ENCODE measurements at places on chromosomes 5 and 9. TPM values are rescaled to one million over a fixed set of nuclear protein-coding genes. Genes with fewer than 3 reads are reported as not detected.

DNA sequence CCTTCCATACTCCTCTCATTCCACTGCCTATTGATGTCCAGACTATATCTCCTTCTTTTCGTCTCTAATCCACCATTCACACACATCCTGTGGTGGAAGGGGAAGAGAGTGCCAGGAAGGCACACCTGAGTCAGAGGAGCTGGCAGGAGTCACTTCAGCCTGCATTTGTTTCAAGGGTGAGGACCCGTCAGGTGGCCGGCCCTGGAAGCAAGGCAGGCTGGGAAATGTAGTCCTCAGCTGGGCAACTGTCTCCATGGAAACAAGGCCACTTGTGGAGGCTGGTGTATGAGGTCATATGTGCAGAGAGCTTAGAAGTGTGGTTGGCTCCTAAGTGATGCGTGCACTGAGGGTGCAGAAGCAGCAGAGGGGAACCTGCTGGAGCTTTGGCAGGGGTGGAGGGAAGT, 278.4 kb downstream of the NSG2 start:
- H3K36me3 ChIP-seq = no peaks in the 10 kb centered on the region
- no peak overlapping the region for H3K4me3 ChIP-seq
- DNase-seq = peak; percentile 45
- H3K27me3 ChIP-seq = no peaks in the 10 kb centered on the region
- H3K4me1 ChIP-seq = no peaks in the 10 kb centered on the region

DNA sequence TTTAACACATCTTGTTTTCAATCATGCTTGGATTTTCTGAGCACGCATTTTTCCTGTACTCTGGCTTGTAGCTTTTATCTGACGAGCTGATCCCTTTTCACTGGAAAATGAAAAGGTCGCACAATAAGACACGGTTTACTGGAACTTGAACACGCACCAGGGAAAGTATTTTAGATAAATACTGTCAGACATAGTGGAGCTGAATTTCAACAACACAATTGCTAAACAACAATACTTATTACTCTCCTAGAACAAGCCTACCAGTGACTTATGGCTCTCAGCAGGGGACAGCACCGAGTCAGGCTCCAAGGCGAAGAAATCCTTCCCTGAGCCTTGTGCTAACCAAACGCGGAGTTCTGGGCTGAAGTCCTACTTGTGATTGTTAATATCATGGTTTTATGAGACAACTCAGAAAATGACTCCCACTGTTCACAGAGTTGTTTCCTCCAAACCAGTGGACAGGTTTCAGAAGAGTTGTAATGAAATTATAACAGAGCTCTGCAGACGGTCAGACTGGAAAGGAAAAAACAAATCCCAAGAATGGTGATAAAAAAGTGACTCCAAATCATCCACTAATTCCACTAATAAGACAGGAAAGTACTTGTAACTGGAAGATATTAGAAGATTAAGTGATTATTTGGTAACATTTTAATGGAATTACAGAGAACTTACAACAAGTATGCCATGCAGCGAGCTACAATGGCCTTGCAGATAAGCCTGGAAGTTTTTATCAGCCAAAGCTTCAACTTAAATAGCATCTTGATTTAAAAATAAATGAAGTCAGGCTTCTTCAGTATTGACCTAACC, 359.6 kb downstream of the EBF1 start:
- H3K4me3 ChIP-seq = no peak overlapping the region
- no peaks in the 10 kb centered on the region for H3K27me3 ChIP-seq
- DNase-seq = no peak
- H3K36me3 ChIP-seq = no peaks in the 10 kb centered on the region
- no peak overlapping the region for H3K27ac ChIP-seq

GRCh38 chr5:129630101-129630500, 117.8 kb upstream of the MINAR2 start:
- H3K27ac ChIP-seq = no peak overlapping the region
- H3K27me3 ChIP-seq = no peaks in the 10 kb centered on the region
- H3K4me1 ChIP-seq = no peaks in the 10 kb centered on the region

- H3K27ac ChIP-seq = no peak overlapping the region
- no peaks in the 10 kb centered on the region for H3K27me3 ChIP-seq
- H3K4me1 ChIP-seq = peaks cover 6% of the 10 kb centered on the region
- DNase-seq = no peak
Measured at GRCh38 chr9:134753191-134753590, 111.6 kb downstream of the COL5A1 start.

DNA sequence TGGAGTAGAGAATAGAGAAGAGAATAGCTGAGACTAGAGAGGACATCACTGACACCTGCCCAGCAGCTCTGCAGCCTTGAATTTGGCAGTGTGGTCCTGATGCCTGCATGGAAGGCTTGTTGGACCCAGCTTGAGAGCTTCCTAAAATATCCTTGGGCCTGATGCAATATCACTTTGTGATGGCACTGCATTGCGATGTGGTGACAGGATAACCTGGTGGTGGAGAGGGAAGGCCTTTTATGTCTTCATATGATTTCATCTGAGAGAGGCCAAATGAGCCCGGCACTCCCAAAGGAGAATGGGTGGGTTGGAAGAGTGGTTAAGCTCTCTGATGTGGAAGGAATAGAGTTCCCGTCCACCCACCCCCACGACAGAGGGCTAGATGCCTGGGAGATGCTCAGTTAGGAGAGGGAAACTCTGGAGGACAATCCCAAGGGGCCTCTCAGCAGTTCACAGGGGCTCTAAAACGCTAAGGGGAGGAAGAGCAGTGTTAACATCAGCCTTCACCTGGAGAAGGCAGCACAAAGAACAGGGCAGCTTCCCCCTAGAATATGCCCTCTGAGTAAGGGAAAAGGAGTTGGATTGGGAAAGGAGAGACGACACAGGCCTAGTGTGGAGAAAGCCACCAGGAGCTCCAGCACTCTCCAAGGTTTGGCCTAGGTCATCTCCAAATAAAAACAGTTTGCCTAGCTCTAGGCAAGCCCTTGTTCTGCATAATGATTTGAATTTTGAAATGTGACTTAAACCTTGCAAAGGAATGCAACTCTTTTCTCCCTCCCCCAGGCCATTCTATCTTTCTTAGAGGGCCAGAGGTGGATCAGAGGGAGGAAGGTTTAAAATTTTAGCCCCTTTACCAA, 99.8 kb upstream of the SSBP2 start:
- no peak overlapping the region for H3K4me3 ChIP-seq
- no peak for DNase-seq
- peak overlapping the region; percentile 82 for H3K27ac ChIP-seq
- H3K4me1 ChIP-seq = peaks cover 58% of the 10 kb centered on the region

The ZSWIM6 gene
- 8.8 TPM for total RNA-seq

The NR2F1-AS1 gene
- total RNA-seq = 4.9 TPM
